ENCODE measurements at places on chromosomes 3 and 15.

DNA sequence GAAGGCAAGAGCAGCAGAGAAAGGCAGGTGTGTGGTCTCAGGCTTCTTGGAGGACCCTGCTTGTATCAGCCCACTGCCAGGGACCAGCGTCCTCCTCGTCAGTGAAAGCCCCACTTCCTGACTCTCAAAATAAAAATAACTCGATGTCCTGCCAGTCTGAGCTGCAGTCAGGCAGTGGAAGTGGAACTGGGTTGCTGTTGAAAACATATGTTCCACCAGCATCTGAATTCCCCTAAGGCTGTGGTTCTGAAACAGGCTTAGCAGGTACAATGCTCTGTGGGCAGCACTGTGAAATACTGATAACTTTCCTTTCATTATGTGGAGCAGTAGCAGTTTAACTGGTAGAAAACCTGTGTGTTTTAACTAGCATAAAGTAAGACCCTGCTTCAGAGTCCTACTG is 121.6 kb upstream of the EIF1B start:
- DNase-seq, result no peak

DNA sequence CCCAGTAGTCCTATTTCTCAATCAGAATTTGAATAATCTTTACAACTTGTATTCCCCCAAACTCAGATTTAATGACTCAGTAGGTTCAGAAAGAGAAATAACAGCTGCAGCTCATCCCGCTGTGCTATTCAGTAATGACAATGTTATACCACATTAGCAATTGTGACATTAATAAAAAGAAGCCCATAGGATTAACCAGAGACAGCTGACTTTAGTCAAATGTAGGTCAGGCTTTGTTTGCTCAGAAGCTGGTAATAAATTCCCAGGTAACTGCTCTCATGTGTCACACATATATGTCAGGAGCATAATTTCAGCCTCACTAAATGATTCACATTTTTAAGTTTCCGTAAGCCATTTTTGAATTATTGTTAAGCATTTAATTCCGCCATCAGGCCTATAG is 222.0 kb upstream of the UBE2E2 start:
- DNase-seq, result no peak

DNA sequence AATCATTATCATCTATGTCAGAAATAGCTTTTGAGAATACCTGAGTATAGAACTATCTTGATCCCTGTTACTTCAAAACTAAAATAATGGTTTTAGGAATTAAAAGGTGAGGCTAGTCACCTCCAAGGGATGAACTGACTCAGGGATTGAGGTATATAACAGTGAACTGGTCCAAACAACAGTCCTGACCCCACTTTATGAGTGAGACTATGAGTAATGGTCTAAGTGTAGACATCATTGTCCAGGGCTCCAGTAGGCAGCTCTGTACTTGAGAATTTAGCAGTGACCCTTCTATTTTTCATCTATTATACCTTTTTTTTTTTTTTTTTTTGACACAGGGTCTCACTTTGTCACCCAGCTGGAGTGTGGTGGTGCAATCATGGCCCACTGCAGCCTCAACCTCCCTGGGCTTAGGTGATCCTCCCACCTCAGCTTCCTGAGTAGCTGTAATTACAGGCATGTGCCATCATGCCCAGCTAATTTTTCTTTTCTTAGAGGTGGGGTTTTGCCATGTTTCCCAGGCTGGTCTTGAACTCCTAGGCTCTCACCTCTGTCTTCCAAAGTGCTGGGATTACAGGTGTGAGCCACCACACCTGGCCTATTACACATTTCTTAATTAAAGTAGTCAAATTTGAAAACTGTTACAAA is 36.3 kb downstream of the MLH1 start:
- no peak for DNase-seq

GRCh38 chr15:33104212-33104611 is 90.3 kb downstream of the FMN1 start:
- no peak for DNase-seq

- DNase-seq, result peak; percentile 96
Measured at GRCh38 chr3:169354774-169355501, 308.6 kb downstream of the MECOM start.

DNA sequence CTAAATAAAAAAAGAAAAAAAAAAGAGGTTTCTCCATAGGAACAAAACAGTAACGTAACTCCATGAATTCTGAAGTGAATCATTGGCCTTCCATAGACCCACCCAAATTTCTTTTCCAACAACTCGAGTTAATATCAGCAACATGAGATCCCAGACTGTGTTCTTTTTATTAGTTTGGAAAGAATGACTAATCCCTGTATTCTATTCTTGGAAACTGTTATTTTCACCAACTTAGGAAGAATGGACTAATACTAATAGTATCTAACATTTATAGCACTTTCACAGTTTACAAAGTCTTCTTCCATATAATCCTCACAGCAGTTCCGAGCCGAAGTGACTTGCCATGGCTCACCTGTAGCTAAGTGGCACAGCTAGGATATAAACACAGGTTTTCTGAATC is 72.7 kb upstream of the SLC4A7 start:
- DNase-seq, result no peak

DNA sequence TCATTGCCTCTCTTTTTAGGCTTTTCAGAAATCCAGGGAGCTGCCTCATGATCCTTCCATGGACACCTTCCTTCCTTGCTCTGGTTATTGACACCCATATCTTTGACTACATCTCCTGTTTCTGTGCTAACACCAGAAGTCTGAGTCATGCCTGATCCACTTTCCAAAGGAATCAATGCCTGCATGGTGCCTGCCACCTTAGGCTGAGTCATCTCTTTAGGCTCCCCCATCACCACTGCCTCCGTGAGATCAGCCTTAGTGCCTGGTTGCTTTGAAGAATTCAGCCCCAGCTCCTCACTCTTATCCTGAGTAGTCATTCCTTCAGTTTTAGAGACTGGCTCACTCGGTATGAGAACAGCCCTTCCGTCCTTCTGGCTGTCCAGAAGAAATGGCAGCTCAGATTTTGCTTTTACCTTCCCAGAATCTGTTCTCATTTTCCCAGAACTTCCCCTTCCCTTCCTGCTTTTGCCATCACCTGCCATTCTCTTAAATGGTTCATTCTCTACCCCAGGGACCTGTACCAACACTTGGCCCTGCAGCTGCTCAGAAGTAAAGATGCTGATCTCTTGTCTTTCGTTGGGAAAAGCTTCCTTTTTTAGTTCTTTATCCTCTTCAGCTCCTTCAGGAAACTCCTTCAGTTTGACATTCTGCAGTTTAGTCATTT is 105.3 kb downstream of the MAP4 start:
- no peak for DNase-seq

DNA sequence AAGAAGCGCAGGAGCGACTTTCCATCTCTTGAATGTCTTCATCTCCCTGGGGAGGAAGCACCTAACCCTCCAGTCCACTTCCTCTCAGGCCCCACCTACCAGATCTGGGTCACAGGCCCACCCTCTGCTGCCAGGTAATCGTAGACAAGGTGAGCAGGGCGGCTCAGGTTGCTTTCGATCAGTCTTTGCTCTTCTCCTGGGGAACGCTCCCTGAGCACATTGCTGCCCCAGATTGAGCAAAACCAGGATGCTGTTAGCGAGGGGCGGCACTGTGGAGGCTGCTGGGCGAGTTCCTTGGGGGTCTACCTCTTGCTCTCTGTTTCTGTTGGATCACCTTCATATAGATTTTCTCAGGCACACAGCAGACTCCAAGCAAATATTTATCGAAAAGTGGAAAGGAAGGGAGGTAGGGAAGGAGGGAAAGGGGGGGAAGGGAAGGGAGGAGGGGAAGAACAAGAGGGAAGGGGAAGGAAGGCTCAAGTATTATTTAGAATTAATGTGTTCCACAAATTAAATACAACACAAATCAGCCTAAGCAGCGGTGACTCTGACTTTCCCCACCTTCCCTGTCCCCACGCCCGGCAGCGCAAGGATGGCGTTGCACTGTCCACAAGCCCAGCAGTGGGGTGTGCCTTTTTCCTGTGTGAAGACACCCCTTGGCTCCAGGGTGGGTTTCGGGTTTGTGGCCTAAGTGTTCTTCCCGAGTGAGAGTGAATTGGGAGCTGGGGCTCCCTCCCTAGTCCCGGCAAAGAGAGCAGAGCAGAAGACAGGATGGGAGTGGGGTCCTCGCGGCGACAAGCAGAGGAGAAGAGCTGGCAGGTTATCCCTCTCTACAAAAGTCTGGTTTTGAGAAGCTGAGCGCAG is 6.1 kb upstream of the PCSK6 start:
- DNase-seq, result no peak

DNA sequence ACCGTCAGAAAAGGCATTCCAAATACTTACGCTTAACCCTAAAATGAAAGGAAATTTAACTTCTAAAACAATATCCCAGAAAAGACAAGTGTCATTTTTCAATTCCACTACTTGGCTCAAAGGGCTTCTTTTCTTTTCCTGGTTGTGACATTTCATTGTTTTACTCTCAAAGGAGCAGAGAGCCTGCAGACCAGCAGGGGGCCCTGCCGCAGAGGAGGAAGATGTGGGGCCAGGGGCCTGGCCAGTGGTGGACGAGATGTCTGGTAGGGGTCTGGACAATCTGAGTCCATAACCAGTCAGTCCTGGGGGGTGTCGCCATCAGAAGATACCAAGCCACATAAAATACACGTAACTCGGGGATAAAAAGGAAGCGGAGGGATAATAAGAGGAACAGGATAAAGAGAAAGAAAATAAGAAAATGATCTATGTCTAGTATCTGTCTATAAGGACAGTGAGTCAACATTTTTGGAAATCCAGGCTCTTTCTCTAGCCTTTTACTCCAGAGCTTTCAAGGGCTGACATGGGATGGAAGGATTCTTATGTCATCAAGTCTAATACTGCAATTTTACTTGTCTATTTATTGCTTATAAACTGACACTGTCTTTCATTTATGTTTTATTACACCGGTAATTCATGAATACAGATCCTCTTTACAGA is 54.2 kb upstream of the ARHGEF3 start:
- no peak for DNase-seq

DNA sequence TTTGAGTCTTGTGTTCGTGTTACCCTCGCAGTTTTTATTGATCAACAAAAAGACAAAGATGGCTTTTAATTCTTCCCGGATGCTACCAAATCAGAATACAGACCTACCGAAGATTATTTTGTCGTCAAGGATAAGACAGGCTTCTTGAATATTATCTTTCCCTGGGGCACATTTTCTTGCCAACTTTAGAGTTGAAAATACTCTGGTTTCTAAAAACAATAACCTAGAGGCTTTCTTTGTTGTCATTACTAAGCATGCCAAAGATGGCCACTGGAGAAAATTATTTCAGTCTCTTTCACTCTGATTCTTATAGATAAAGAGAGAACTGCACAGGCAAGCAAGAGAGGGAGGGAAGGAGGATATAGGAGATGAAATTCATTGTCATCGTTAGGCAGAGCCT is 33.9 kb downstream of the OXNAD1 start:
- no peak for DNase-seq

- no peak for DNase-seq
Measured at GRCh38 chr3:141478139-141478538, 8.7 kb upstream of the RASA2 start.

GRCh38 chr3:194870394-194871110 is 184.9 kb downstream of the FAM43A start:
- no peak for DNase-seq

GRCh38 chr3:195110647-195111318 is 160.2 kb downstream of the XXYLT1 start:
- DNase-seq, result no peak

- no peak for DNase-seq
Measured at GRCh38 chr3:141753399-141753798, 9.8 kb upstream of the GRK7 start.

- no peak for DNase-seq
Measured at GRCh38 chr15:34436126-34436955, 1.3 kb downstream of the GOLGA8A start.

GRCh38 chr3:71815340-71816067 is 30.6 kb upstream of the PROK2 start:
- no peak for DNase-seq

DNA sequence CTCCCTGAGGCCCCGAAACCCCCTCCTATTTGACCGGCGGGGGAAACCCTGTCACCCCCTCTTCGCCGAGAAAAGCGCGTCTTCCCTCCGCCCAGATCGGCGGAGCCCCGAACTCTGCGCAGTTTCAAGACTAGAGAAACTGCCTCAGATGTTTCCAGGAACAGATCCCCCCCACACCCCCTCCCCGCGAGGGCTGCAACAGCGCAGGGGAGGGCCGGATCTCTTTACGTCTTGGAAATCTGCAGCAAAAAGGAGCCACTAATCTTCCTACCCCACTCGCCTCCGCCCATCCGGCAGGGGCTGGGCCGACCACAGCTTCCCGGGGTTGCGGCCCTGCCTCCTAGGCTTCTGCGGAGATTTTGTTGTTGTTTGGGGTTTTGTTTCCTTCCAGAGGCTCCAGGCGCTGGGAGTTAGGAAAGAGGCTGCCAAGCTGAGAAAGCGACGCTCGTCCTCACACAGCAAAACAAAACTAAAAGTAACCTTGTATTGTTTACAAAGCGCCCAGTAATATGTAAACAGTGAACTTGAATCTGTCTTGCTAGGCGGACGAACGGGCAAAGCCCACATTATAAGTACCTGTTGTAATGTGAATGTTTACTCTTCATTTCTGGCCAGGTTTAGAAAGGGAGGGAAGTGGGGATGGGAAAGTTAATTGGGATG is 2.2 kb downstream of the FOXB1 start:
- DNase-seq, result no peak

GRCh38 chr3:137163241-137163871 is 205.6 kb downstream of the IL20RB start:
- DNase-seq, result no peak

DNA sequence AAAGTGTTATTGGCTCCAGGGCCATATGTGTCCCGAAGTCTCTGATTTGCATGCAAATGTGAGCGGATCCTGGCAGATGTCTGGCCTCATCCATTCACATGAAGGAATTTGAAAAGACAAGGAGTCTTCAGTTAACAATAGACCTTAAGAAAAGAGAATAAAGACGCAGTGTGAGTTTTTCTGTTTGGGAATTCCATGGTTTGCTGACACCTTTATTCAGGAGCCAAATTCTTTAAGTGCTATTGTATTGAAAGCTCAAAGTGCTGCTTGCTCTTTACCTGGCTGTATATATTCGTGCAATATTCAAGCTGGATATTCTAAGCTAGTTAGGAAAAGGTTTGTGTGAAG is 2.2 kb downstream of the LRRN1 start:
- DNase-seq, result no peak

DNA sequence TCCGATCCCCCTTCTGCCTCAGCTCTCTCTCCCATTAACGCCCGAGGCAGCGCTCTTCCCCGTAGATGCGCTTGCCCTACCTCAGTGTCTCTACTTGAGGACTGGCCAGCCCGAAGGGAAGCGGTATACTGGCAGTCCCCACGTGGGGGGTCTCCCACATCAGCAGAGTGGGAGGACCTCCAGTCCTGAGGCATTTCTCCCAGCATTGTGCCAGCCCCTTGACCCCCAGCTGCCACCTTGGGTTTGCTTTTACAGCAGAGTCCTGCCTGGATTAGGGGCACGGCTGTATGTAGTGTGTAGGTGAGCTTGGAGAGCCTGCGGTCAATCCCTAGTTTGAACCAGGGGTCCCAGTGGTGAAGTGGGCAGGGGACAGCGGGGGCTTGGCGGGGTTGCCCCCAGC is 767 bp downstream of the SEMA3F start:
- no peak for DNase-seq

- DNase-seq, result no peak
Measured at GRCh38 chr3:80898211-80898610, 863.2 kb downstream of the GBE1 start.

GRCh38 chr15:60096157-60096556 is 92.0 kb downstream of the FOXB1 start:
- DNase-seq, result no peak
